Transverse colon (tissue), 4 donors: ENCODE measurements at places on chromosomes 2 and 18. TPM values are rescaled to one million over a fixed set of nuclear protein-coding genes. Genes with fewer than 3 reads are reported as not detected.
A peak's percentile ranks its signal among the peaks of the same experiment; 100 is the strongest.

FBXO15 gene
- not detected for total RNA-seq

FBXO36 gene
- total RNA-seq, result 0.75 TPM

LOXL3 gene
- 4.1 TPM for total RNA-seq

GPR45 gene
- total RNA-seq, result not detected

HOXD4 gene
- 20.5 TPM for total RNA-seq

CPS1 gene
- total RNA-seq, result not detected

SERPINB13 gene
- not detected for total RNA-seq

DNA sequence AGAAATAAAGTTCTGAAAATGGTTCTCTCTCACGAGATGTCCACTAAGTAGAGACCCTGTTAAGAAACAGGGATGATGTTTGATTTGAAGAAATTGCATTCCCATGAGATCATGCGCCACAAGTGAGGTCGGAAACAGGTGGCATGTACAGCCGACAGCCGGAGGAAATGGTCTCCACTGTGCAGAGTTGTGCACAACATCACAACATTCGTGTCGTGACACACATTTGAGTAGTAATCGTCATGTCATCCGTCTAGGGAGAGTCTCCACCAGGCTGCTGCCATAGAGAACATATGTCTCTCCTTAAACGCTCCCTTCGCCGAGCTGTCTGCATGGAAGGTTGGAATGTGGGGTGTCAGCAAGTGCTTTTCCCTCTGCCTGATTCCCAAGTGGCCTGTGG is 84.7 kb downstream of the ASAP2 start:
- no peak for DNase-seq

DNA sequence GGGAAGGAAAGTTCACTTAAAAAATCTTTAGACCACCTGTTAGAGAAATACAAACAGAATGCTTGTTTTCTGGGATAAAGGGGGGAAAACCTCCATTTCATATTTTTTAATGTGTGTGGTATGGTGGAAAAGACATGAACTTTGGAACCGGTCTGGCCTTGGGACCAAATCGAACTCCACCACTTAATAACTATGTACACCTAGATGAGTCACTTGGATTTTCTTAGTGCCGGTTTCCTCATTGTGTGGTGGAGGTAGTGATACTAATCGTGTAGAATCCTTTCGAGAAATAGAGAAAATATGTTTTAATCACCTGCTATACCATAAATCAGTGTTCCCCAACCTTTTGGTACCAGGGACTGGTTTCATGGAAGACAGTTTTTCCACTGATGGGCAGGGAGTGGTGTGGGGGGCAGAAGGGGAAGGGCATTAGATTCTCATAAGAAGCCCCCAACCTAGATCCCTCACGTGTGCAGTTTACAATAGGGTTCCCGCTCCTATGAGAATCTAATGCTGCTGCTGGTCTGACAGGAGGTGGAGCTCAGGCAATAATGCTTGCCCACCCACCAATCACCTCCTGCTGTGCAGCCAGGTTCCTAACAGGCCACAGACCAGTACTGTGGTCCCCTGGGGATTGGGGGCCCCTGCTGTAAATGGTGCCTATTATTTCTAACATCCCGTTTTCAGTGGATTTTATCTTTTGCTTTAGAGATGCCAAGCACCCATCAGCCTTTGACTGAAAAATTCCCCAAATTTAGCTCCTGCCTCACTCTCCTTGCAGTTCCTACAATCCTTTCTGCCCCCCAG is 308.8 kb downstream of the PRKCE start:
- DNase-seq, result no peak

DNA sequence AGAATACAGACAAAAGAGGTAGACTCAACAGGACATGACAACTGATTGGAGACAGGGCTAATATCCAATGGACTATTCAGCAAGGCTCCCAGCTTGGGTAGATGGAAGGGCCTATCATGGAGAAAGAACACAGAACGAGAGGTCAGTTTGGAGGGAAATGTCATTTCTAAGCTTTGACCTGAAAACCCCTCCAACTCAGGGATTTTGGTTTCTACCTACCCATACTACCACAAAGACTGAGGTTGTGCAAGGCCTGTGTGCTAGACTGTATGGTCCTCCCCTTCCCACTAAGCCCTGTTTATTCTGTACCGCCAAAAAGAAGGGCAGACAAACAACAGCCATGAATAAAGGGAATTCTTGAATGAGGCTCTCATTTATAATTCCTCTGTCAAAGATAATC is 288.9 kb downstream of the ZNF385B start:
- DNase-seq, result no peak

GRCh38 chr2:44171018-44171417 is 2.3 kb downstream of the PPM1B start:
- DNase-seq, result no peak

GRCh38 chr2:210172219-210172575 is 988 bp upstream of the KANSL1L start:
- DNase-seq, result no peak

DNA sequence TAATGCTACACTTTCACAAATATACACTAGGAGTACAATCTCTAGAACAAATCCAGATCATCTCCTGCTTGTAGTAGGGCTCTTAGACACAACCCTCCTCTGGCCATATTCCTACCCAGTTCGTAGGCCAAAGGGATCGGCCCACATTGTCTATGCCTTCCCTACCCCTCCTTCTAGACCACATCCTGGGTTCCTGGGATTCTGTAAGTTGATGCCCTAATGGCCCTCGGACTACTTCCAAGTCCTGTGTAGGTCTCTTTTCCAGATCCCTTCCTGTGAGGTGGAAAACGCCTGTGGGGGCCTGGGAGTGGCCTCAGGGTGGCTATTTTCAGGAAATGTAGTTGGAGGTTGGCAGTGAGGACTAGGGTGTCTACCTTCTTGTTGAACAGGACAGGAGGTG is 289.7 kb downstream of the ZNF385B start:
- no peak for DNase-seq

DNA sequence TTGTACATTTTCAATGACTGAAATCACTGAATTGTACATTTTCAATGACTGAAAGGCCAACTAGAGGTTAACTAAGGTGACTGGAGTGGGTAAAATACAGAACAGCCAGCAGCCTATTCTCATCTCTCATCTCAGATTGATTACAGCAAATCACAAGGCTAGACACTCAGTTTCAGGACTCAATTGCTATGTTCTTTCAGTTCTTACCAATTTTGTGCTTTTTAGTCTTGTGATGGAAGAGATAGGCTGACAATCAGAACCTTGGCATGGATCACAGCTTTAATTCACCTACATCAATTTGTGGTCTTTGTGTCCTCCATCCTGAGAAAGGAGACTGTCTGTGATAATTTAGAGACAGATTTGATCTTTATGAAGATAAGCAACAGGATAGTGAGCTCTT is 124.7 kb downstream of the GULP1 start:
- DNase-seq, result no peak

DNA sequence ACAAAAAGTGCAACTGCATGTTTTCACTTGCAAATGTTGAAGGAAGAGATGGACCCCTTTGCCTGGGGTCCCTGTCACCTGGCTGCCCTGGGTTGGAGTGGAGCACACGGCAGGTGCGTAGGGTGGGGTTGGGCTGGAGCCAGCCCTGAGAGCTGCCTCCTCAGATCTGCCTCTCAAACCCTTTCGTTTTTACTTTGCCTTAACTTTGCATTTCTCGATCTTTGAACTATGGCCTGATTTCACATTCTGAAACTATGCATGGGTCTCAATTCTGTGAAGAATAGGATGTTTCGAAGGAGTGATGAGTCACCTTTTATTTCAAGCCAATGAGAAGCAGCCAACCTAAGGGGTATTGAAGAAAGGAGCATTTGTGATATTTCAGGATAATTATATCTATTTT is 132.8 kb downstream of the ACOXL start:
- DNase-seq, result peak; percentile 37

DNA sequence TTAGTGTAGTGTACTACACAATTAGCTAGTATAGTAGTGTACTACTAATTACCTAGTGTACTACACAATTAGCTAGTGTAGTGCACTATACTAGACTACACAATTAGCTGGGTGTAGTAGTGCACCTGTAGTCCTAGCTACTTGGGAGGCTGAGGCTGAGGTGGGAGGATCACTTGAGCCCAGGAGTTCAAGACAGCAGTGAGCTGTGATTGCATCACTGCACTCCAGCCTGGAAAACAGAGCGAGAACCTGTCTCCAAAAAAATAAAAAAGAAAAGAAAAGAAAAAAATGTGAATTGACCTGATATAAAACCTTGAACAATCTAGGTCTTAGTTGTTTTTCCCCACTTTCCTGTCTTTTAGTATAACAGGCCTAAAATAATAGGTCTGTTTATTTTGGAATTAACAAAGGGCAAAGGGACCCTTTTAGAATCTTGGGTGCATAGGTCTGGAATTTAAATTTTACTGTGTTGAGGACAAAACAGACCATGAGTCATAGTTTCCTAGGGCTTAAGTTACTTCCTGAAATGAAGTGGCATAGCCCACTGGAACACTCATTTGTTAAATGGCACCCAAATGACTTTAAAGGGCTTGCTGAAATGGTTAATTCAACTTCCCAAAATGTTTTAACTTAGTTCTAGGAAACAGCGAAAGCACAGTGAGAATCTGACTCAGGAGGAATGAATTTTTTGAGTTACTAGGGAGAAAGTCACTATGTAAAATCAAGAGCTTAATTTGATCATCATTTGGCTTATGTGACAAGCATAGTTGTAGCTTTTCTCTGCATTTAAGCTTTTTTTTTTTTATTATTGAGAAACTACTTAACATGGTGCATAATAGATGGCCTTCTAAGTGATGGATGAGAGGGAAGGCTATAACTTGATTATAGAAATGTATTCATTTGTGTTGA is 50.7 kb upstream of the ARL5A start:
- DNase-seq, result no peak

GRCh38 chr2:209389171-209389618 is 34.7 kb upstream of the MAP2 start:
- DNase-seq, result no peak

GRCh38 chr2:16014802-16015201 is 74.5 kb downstream of the MYCN start:
- no peak for DNase-seq

DNA sequence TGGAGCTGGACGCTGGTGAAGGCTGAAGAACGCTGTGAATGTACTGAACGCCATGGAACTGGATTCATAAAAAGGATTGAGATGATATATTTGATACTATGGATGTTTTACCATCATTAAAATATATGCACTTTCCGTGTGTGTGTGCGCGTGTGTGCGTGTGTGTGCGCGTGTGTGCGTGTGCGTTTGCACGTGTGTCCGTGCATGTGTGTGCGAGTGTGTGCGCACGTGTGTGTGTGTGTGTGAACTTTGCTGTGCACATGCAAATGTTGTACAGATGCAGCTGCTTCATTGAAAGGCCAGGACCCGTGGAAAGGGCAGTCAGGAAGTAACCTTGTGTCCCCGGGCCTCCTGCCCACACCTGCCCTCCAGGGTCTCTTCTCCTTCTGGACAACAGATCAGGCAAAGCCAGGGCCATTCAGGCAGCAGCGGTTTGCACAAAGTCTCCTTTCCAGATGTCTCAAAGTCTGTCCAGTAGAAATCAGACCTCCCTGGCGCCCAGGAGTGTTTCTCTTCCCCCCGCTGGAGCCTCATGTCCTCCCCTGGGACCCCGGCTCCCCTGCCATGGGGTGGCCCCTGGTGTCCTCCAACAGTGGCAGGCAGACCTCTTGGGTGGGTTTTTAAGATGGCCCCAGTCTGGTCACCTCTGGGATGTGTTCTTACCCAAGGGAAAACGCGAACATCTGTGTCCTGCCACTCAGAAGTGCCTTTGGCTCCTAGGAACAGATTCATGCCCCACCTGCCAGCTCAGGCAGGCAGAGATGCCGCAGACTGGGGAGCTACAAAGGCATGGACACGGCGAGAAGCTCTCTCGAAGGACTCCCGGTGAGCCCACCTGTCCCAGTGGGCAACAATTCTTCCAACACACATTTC is 86.1 kb upstream of the GPC1 start:
- DNase-seq, result no peak

DNA sequence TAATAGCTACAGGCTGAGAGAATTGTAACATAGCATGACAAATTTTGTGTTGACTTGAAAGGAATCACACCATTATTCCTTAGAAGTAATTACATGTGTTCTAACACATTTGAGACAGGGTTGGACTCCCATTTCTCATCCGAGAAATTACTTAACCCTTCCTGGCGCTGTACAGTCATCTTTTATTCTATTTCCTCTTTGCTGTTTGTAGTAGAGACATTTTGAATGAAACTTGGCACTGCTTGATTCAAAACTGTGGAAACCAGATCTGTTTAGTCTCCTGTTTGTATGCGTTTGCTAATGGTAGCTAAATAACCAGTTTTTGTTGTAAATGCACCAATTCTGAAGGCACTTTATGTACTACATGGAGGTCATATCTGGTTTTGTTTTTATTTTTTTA is 231.9 kb downstream of the ALPK2 start:
- no peak for DNase-seq

DNA sequence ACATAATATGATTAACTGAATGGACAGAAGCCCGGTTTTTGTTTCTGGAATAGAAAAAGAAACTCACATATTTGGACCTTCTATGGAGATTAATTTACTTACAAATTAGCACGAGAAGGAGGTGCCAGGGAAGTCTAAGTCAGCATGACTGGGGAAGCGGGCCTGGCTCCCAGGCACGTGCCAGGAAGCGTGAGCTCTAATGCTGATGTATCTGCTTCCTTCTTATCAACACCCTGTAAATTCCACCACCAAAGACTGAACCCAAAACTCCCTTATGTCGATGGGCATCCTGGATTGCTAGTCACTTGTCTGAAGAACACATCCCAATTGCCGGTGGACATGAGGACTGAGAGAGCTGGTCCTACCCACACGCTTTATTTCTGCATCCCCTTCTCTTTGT is 134.5 kb downstream of the GALNT14 start:
- no peak for DNase-seq

- DNase-seq, result peak; percentile 55
Measured at GRCh38 chr18:59918320-59918755, 18.5 kb downstream of the PMAIP1 start.

- no peak for DNase-seq
Measured at GRCh38 chr18:32324181-32324580, 134.3 kb downstream of the MEP1B start.

DNA sequence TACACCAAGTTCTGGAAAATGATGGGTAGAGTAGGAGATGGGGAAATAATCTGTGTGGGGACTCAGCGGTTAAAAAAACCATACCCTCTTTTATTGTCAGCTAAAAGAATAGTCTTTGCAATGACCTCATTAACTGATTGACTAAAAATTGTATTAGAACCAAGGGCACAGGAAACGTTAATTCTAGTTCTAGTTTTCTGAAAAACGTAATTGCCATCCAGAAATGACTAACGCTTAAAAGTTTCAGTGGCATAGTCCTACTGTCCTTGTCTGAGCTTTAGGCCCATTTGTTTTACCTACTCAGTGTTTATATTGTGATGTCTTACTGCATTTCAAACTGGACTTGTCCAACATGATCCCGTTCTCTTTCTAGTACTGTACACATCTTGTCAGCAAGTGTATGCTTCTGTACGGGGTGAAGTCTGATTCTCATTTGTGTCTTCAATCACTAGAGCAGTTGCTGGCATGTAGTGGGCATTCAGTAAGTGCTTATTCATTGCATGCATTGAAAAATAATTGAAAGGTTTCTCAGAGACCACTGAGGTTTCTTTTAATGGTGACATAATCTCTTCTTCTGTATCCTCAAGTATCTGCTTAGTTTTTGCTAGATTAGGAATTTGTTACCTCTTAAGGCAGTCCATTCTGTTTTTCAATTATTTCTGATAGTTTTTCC is 81.5 kb downstream of the ZNF407 start:
- no peak for DNase-seq
